ENCODE measurements at places on chromosomes 1 and 21.

- no peak for DNase-seq
Observed at GRCh38 chr1:6103854-6104530, 58.3 kb downstream of the KCNAB2 start.

- DNase-seq = no peak
Observed at GRCh38 chr1:186905561-186905960, 76.8 kb downstream of the PLA2G4A start.

- no peak for DNase-seq
Observed at GRCh38 chr21:38913893-38914527, 108.3 kb downstream of the ETS2 start.

DNA sequence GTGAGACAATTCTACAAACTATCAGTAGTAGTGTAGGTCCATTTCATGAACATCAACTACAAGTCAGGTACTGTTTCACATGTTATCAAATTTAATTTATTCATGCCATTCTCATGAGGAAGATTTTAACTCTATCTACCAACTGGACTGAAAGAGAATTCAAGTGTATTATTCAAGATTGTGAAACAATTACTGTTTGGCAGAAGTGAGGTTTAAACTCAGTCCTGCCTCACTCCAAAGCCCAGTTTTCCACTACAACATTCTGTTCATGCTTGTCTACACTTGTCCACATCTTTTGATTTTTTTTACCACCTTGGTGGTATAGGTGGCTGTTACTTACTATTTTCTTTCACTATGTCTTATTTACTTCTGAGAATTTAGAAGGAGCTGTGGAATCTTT, 272.9 kb downstream of the TGFB2 start:
- DNase-seq = no peak

DNA sequence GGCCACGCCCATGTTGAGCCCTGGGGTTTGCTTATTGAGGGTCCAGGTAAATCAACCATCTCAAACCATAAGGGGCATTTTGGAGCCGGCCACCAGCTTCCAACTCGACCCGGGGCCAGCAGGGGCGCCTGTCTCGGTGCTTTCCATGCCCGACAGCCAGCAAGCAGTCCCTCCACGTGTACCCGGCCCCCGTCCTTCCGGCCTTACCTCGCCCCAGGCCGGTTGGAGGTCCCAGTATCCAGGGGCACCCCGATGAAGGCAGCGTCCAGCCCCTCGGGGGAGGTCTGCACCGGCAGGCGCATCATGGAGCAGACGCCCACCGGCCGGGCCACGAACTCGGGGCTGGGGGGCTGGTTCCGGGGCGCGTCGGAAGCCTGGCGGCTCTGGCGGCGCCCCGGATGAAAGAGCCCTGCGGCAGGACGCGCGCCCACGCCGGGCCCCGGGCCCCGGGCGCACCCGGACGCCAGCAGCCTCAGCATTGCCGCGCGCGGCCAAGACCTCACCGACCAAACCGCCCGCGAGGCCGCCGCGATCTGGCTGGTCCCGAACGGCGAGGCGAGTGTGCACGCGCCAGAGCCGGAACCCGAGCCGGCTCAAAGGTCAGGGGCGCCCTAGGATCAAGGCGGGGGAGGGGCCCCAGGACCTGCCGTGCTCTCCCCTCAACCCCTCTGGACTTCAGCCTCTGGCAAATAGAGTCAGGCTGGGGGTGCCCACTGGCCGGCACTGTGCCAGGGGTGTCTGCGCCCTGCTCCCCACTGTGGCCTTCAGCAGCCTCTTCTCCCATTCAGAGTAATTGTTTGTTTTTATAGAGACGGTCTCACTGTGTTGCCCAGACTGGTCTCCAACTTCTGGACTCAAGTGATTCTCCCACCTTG, at the start of gene AGMAT:
TSS of gene AGMAT (minus strand) at position 563 of the 875 bp plus-strand sequence. CDS start at position 479, 84 bp downstream.
- DNase-seq = peak; percentile 85

DNA sequence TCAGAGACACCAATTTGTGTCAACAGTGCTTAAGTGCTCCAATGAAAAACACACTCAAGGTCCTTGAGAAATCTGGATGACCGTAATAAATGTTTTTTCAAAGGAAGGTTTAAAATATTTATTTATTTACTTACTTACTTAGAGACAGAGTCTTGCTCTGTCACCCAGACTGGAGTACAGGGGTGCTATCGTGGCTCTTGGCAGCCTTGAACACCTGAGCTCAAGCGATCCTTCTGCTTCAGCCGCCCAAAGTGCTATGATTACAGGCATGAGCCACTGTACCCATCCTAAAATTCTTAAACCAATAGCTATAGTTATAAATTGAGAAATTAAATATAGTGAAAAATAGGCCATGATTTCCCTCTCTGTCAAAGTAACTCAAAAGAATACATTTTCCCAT, 17.3 kb upstream of the ERICH3 start:
- no peak for DNase-seq

DNA sequence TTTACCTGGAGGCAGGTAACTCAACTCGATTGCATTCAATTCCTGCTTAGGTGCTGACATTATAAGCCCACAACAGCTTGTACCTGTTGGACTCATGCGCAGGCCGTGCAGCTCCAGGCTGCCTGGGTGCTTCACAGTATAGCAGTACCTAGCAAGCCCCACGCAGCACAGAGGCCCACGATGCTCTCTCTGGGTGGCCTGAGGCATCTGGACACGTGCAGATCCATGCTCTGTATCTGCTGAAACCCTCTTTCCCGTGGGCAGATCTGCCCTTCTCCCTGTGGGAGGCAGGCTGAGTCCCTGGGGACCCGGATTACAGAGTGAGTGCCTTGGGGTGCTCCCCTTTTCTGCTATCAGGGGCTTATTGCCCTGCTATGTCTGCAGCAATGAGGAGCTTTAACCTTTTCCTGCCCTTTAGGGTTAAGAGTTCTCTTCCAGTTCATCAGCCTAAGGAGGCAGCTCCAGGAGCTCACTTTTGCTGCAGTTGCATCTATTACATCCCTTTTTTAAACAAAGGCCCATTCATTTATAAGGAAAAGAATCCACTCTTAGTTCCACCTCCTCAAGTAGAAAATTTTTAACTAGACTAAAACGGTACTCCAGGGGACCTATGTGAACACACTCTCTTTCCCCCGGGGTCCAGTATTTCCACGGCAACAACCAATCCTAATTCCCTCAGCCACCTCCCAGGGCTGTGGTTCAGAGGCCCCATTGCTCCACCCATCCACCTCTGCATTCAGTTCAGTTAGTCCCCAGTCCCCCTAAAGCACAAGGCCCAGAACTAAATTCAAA, 19.3 kb downstream of the ITPKB start:
- DNase-seq = no peak

DNA sequence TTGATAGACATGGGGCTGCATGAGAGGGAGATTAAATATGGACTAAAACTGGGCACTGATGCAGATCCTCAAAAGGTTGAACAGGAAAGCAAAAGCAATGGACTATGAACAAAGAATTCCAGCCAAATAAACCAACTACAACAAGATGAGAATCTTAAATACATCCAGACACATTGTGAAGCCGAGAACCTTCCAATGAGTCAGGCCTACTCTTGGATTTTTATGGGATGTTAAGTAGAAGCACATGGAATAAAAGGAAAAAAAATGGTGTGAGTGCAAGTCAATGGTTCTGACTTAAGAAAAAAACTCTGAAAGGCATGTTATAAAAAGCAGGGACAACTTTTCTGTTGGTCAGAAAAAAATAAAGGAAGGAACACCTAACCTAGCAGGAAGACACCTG, 227.2 kb downstream of the DPYD start:
- no peak for DNase-seq

GRCh38 chr1:175155936-175156335, 36.6 kb downstream of the KIAA0040 start:
- DNase-seq = no peak

DNA sequence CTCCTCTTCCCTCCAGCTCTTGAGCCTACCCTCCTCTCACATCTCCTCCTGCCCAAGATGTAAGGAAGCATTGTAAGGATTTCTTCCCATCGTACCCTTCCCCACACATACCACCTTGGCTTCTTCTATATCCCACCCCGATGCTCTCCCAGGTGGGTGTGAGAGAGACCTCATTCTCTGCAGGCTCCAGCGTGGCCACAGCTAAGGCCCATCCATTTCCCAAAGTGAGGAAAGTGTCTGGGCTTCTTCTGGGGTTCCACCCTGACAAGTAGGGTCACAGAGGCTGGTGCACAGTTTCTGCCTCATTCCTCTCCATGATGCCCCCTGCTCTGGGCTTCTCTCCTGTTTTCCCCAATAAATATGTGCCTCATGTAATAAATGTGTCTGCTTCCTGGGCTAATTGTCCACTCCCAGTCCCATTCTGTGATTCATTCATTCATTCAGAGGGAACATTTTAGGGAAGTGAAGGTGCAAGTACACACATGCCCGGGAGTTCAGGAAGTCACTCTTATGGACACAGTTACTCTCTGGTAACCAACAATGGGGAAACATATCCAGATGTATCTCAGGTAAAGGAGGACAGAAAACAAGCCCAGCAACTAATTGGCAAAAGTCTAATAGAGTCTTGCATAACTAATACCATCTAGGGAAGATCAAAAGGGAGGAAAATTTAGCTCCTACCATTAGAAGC, 1.9 kb downstream of the SPRR4 start:
- DNase-seq = no peak

- DNase-seq = peak; percentile 65
Observed at GRCh38 chr1:220873868-220874655, 5.2 kb upstream of the HLX start.

DNA sequence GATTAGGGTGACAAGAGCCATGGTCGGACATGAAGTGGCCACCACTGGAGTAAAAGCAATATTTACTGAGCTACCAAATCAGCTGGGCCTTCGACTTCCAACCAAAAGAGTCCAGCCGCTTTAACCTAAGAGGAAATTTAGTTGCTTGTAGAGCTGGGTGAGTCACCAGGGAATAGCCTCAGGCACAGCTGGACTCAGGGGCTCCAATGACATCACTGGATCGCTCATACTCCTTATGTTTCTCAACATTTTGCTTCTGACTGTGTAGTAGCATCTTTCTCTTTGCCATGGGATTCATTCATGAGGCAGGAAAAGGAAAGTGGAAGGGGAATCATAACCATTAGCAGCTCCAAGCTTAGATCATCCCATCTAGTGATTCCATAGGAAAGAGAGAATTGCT, 664.4 kb downstream of the MATN1 start:
- DNase-seq = no peak

GRCh38 chr1:156129687-156130577, 15.4 kb downstream of the LMNA start:
- DNase-seq = peak; percentile 94

- DNase-seq = no peak
Observed at GRCh38 chr1:56385314-56385713, 194.0 kb downstream of the PLPP3 start.

- no peak for DNase-seq
Observed at GRCh38 chr1:6544831-6545230, 9.5 kb downstream of the NOL9 start.

- no peak for DNase-seq
Observed at GRCh38 chr1:67390041-67390887, 39.9 kb downstream of the SERBP1 start.

GRCh38 chr1:91876040-91876470, 9.9 kb downstream of the TGFBR3 start:
- no peak for DNase-seq

- DNase-seq = no peak
Observed at GRCh38 chr21:16572032-16572431, 842.2 kb downstream of the USP25 start.

- no peak for DNase-seq
Observed at GRCh38 chr1:86616871-86617270, 70.0 kb downstream of the CLCA4 start.

DNA sequence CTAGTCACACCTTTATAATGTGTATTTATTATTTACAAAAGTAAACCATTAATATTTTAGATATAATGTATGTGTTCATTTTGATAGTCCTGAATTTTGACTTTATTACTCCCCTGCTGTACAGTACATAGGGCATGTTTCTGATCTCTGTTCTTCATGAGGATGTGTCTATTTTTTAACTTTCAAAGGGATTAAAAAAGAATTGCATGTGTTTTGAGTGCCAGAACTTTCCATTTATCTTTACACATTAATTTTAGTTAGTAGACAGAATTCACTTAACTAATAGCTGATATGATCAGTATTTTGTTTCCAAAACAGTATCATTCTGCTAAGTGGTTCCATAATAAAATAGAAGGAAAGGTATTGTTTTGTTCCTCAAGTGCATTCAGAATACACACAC, 3.1 kb downstream of the PBX1 start:
- DNase-seq = no peak

DNA sequence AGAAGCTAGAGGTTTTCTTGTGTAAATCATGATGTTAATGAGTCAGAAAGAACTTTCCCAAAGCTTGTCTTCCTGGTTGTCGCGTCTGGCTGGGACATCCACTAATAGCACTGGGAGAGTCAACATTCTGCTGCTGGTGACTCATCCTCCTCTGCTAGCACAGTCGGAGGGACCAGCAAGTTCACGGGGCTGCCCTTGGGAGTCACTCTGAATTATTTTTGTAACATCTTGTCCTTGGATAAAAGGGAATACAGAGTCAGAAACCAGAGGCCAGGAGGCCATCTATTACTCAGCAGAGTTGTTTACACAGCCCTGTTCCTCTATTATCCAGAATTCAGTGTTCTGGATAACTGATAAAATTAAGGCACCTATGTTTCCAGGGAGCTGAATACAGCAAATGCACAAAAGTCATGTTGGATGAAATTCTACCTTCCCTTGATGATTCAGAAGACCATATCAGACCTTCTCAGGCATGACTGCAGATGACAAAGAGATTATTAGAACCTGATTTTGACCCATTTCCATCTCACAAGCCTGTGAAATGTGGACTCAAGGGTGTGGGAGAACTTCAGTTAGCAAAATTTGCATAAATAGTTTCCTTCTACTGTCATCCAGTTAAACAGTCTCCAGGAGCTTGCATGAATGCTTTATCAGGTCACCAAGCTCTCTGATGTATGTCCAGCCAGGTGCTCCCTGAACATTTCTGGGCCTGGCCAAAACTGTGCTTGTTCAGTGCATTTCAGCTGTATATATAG, 68.1 kb downstream of the JAK1 start:
- DNase-seq = no peak

- DNase-seq = no peak
Observed at GRCh38 chr1:206518206-206518605, 10.9 kb downstream of the RASSF5 start.

DNA sequence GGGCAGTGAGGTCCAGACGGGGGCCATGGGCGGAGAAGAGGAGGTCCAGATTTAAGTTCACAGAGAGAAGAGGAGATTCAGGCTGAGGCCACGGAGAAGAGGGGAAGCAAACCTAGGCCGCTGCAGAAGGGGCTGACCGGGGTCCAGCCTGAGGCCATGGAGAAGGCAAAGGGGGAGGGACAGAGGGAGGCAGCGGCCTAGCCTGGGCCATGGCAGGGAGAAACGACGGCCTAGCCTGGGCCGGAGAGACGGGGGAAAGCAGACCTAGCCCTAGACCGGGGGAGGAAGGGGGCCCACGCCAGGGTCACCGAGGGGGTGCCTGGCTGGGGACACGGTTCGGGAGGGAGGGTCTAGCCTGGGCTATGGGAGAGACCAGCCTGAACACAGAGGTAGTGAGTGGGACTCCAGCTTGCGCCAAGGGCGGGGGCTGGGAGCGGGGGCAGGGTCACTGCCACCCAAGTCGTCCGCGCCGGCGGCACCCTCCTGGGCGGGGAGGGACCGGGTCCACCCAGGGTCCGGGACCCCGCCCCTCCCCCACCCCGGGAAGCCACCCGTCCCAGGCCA, 459 bp downstream of the CAPZB start:
- peak; percentile 32 for DNase-seq

GRCh38 chr21:20998886-20999285, 677 bp downstream of the NCAM2 start:
- DNase-seq = no peak

GRCh38 chr1:9576903-9577302, 11.8 kb upstream of the TMEM201 start:
- DNase-seq = no peak

GRCh38 chr1:107704911-107705310, 260.1 kb downstream of the VAV3 start:
- no peak for DNase-seq
